Choroid plexus epithelial cell (primary cell): ENCODE measurements at places on chromosomes 11 and 22.

- peak; percentile 50 for DNase-seq
Observed at GRCh38 chr11:106021181-106021966, 666 bp downstream of the MSANTD4 start.

GRCh38 chr11:87255589-87255988 is 217.9 kb downstream of the TMEM135 start:
- DNase-seq = no peak

DNA sequence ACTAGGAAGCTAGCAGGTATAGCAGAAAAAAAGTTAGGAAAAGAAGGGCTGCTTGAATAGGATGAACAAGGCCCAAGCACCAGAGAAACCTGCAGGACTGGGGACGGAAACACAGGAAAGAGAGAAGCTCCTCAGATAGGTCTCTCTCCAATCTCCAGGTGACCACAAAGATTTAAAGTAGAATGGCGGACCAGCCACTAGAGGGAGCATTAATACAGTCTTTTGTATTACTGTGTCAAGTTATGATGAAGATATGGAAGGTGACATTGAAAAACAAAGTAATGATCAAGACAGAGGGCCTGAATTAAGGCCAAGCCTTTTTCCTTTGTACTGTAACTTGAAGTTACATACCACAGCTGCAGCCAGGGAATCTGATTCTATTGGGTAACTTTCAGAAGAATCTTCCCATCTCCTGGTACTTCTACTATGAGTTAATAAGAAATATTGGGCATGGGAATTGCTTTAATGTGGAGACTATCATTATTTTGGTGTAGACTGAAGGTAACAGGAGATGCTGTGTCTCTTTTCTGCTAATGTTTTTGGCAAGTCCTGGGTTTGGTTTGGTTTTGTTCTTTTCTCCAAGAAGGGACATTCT is 33.8 kb downstream of the OR2AG2 start:
- peak; percentile 68 for DNase-seq

GRCh38 chr11:80958987-80959386 is 1518.2 kb upstream of the TENM4 start:
- DNase-seq = peak; percentile 5

DNA sequence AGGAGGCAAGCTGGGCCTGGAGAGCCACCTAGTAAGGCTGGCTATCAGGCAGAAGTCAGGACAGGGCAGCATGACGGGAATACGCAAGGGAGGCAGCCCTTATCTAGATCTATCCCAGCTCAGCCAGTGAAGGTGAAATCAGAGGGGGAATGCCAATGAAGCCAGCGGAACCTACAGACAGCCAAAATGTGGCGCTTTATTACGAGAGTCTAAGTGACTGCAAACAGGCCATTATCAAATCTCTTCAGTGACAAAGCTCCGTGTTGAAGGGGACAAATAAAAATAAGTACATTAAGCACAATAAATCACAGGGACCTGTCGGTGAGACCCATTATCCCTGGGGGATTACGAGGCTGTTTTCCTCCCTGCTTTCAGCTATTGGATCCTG is 22.8 kb downstream of the LARGE1 start:
- no peak for DNase-seq

- no peak for DNase-seq
Observed at GRCh38 chr11:17798253-17798652, 63.7 kb downstream of the KCNC1 start.

GRCh38 chr11:76806608-76807205 is 23.6 kb downstream of the TSKU start:
- no peak for DNase-seq

DNA sequence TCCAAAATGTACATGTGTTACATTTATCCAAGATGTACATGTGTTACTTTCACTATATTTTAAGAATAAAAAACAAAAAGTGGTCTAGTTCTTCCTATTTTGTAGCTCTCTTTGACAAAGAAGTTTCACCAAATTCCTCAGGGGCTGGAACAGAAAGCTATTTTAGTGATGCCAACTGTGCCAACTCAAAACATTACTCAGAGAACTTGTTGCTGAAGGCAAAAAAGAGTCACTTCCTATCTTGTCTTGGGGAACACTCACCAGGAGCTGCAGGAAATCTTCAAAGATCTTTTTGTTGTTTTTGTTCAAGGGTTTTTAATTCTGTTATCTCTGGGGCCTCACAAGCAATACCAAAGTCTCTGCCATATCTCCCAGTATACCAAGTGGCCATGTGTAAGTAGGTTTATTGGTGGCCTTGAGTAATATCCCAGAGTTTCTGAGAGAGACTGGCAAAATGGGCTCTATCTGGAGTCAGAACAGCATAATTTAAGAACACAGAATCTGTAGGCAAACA is 13.6 kb upstream of the EED start:
- no peak for DNase-seq

- DNase-seq = no peak
Observed at GRCh38 chr22:43411040-43411868, 560 bp upstream of the MPPED1 start.

- DNase-seq = no peak
Observed at GRCh38 chr11:19336331-19336730, 95.6 kb upstream of the E2F8 start.

DNA sequence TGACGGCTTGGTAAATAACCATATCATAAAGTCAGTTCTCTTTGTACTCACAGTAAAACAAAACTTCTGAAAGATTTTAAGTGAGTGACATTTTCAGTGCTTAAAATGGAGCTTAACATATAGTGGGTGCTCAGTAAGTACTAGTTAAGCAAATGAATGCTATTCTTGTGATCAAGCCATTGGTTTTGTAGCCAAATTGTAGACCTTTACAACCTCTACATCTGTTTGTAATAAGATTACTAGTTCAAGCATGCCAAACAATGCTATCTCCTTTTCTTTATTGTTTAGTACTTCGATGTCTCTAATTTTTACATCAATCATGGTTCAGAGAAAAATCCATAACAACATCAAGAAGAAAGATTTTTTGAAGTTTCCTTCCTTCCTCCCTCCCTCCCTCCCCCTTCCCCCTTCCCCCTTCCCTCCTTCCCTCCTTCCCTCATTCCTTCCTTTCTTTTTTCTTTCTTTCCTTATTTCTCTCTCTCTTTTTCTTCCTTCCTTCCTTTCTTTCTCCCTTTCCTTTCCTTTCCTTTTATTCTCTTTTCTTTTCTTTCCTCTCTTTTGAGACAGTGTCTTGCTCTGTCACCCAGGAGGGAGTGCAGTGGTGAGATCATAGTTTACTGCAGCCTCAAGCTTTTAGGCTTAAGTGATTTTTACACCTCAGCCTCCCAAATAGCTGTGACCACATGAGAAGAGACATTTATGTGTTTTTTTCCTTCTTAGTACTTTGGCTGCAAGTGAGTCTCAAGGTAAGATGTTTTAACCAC is 5.7 kb upstream of the OR51B4 start:
- no peak for DNase-seq

DNA sequence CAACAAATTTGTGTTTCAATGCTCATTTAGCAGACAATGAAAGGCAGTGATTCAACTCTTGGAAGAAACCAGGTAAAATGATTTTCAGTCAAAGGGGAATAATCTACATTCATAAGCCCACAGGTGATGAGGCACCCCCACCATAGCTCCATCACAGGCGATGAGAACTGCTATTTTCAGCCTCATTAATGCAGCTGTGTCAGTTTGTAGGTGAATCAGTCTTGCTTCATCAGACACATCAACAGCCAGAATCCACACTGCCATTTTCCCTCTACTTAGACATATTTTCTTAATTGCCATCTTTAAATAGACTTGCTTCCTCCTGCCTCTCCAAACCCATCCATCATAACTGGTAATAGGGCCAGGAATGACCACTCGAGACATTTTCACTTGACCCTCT is 701.0 kb downstream of the OPCML start:
- DNase-seq = no peak

DNA sequence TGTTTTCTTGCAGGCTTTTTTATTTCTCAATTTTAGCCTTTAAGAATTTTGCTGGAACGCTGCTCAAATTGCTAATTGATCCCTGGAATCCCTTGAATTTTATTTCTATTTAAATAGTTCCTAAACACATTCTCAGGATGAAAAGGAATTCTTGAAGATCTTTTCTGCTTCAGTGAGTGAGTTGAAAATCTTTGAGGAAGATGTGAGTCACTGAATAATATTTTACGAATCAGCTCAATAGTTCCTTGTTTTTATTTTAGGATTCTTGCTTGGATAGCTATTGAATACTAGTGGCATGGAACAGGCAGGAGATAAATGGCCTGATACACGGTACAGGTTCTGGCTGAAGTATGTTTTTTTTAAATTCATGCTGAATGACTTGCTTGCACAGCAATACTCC is 194.6 kb upstream of the CCDC90B start:
- no peak for DNase-seq

GRCh38 chr11:116409238-116409637 is 363.5 kb downstream of the BUD13 start:
- DNase-seq = no peak

DNA sequence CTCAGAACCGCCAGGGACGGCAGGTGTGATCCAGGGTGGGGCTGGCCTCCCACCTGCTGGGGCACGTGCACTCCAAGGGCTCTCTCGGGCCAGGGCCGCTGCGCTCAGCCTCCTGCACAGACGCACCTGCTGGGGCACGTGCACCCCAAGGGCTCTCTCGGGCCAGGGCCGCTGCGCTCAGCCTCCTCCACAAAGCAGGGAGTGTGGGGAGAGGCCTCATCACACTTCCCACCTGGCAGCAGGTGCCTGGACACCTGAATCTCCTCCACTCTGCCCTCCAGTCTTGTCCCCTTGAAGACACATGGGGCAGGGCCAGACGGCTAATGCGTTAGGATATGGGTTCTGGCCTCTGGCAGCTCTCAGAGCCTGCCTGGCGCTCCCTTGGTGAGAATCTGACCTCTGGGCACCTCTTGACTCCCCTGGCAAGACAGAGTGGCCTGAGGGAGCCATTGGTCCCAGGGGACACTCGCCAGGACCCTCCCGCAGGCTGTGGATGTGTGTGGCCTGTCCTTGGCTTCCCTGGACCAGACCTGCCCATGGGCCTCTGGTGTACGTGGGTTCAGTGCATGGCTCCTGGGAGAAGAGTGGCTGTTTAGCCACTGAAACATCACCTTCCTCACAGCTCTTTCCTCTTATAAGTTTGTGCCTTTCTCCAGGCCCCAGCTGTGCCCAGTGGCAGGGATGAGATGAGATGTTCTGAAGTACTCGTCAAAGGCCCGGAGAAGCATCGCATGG is 73.5 kb downstream of the BRD1 start:
- no peak for DNase-seq

GRCh38 chr22:30920407-30920806 is 48.2 kb downstream of the MORC2 start:
- peak; percentile 73 for DNase-seq

- DNase-seq = no peak
Observed at GRCh38 chr11:96641261-96641660, 251.4 kb downstream of the JRKL start.

DNA sequence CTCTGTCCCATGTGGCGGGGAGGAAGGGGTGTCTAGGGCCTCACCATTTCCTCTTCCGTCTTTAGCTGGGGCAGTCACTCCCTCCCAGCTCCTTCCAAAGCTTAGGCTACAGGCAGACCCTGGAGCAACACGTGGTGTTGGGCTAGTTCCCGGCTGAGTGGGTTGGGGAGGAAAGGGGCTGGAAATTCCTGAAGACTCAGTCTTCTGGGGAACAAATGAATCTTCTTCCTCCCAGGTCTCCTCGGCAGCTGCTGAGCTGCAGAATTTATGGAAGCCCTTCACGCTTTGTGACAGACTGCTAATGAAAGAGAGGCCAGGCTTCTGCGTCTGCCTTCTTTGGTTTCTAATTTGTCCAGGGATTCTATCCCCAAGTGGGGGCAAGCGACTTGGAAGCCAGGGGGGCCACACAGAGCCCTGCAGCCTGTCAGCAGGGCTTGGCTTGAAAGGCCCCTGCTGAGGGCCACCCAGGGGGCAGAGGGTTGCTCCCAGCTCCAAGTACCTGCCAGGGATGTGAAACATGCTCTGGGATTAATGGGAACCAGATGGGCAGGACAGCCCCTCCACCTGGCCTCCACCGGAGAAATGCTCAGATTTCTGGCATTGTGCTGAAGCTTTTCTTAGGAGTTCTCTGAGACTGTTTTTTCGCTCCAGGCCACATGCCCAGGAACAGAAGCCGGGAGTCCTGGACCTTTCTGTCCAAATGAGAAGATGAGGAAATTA is 123.1 kb downstream of the PKNOX2 start:
- DNase-seq = no peak

- DNase-seq = no peak
Observed at GRCh38 chr11:2434506-2435255, 9.6 kb downstream of the TRPM5 start.

DNA sequence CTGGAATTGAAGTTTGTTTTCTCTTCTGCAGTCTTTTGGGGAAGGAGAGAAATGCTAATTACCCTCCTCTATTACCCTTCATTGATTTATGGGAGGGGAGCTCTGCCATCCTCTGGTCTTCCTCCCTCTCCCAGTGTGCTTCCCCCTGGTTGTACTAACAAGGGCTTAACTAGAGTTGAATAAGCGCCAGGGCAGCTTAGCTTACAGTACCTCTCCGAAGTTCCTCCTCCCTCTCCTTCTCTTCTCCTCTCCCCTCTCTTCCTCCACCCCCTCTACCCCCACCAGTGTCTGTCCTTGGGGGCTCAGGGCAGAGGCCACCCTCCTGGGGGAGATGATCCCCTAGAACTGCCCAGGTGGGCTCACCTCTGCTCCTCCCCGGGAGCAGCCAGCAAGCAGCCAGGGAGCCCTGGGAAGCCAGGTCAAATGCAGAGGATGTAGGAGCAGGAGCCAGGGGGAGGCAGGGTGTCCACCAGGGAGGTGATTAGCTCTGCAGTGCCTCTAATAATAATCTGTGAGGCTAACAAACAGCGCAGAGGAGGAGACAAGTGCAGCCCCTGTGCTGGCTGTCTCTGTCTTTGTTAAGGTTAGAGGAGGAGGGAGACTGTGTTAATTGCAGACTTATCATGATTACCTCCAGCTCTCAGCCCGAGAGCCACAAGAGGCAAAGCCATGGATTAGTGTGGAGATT is 191.6 kb upstream of the CADM1 start:
- no peak for DNase-seq

GRCh38 chr11:128434818-128435217 is 152.5 kb downstream of the ETS1 start:
- no peak for DNase-seq

GRCh38 chr11:17641792-17642350 is 77.5 kb upstream of the MYOD1 start:
- DNase-seq = no peak

GRCh38 chr11:73353422-73353821 is 22.8 kb upstream of the RELT start:
- no peak for DNase-seq

- no peak for DNase-seq
Observed at GRCh38 chr11:112400476-112401014, 139.9 kb upstream of the PLET1 start.

GRCh38 chr22:31239771-31240370 is 27.8 kb downstream of the LIMK2 start:
- peak; percentile 68 for DNase-seq

- DNase-seq = no peak
Observed at GRCh38 chr22:50004918-50005317, 7.6 kb downstream of the IL17REL start.
